ENCODE measurements at places on chromosomes 12 and 14.

- no peak for DNase-seq
Observed at GRCh38 chr12:27964123-27964522, 8.4 kb downstream of the PTHLH start.

GRCh38 chr14:24965934-24966578 is 83.9 kb downstream of the STXBP6 start:
- DNase-seq, result peak; percentile 79

- no peak for DNase-seq
Observed at GRCh38 chr14:72986857-72987256, 40.0 kb downstream of the ZFYVE1 start.

DNA sequence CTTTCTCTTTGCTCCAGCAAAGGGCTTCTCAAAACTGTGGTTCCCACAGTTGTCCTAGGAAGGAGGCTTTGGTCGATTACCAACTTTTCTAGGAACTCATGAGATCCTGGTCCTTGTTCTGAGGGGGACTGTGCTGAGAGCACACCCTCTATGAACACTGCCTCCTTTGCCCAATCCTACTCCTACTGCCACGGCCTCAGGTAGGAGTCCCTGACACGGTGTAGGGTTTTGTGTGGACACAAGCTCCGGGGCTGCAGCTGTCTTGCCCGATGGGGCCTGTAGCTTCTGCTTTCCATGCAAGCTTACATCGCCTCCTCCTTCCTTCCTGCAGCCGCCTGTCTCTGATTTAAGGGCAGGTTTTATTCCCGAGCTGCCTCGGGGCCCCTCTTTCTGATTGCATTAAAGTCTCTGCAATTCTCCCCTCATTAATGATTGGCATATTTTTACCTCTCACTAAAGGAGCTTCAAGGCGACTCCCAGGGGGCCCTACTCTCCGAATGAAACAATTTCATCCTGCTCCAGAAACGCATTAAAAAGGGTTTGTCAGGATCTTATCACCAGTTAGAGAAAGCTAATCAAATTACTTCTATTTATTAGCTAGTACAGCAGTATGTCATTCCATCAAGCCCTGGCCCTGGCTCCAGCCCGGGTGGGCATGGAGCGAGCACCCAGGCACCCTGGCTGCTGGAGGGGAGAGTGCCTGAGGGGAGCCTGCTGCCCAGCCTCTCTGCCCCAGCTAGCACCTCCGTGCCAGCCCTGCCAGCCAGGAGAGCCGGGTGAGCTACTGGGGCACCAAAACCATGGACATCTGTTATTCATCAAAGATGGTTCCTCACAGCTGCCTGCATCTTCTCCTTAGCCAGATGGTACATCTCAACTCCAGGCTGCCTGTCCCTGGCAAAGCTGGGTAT is 38.0 kb upstream of the ESRRB start:
- no peak for DNase-seq

- DNase-seq, result peak; percentile 86
Observed at GRCh38 chr14:81416194-81416952, 16.2 kb upstream of the STON2 start.

DNA sequence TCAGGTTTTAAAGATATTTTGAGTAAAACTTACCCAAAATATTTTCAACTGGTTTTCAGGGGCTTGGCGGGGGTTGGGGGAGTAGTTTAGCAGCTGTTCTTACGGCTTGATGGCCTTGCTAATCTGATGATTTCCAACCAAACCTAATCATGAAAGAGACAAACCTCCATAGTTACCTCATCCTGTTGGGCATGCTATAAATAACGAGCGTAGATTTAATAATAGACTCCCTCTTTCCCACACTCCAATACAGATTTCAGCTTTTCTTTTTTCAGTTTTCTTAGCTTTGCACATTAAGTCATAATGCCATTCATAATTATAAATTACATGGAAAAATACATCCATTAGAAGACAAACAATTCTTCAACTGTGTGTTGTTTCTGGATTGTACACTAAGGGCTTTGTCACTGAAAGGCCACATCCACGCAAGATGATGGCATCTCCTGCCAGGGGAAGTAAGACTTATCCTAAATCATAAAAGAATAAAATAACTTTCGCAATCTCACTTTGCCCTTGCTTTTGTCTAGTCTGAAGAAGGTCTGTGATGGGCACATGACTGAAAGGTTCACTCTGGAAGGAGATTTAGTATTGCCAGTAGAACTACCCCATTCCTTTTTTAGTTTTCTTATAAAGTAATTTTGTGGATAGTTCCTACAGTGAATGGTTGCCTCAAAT is 23.2 kb downstream of the ITPR2 start:
- no peak for DNase-seq

DNA sequence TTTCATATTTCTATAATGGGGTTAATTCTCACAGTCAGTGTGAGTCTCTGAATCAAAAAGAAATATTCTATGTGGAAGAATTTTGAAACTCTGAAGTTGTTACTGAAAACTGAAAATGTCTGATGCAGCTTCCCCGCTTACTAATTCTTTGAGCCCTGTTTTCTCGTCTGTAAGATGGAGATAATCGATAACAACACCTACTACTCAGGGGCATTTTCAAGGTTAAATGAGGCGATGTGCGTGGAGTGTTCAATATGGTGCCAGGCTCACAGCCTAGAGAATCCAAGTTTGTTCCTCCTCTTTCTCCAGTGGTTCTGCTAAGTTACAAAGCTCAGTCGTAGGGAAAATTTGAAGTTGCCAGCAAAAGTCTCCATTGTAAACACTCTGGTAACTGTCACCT is 391.4 kb downstream of the FUT8 start:
- DNase-seq, result no peak

DNA sequence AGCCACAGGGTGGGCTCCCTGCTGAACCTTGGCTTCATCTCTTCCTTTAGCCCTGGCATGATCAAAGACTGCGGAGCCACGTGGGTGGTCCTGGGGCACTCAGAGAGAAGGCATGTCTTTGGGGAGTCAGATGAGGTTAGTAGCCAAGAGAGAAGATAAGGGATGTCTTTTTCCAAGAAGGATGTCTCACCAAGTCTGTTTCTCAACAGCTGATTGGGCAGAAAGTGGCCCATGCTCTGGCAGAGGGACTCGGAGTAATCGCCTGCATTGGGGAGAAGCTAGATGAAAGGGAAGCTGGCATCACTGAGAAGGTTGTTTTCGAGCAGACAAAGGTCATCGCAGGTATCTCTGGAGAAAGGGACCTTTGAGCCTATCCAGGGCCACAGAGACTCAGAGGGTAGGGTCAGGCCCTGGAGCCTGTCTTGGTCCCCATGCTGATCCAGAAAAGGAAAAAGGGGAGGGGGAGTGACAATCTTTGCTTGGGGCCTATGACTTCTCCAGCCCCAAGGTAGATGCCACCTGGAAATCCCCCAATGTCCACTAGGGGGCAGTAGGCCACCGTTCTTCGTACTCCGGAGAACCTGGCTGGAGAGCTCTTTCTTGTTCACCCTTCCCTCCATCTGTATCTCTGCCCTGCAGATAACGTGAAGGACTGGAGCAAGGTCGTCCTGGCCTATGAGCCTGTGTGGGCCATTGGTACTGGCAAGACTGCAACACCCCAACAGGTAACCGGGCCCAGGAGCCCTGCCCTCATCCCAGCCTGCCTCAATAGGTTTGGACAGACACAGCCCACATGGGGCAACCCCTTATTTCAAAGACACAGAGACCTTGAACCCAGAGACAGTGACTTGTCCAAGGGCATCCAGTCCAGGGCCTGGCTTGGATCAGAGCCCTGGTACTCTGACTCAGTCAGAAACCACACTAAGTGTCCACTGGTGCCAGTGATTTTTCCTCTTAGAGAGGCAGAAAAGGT is 2.0 kb downstream of the TPI1 start:
- peak; percentile 92 for DNase-seq

DNA sequence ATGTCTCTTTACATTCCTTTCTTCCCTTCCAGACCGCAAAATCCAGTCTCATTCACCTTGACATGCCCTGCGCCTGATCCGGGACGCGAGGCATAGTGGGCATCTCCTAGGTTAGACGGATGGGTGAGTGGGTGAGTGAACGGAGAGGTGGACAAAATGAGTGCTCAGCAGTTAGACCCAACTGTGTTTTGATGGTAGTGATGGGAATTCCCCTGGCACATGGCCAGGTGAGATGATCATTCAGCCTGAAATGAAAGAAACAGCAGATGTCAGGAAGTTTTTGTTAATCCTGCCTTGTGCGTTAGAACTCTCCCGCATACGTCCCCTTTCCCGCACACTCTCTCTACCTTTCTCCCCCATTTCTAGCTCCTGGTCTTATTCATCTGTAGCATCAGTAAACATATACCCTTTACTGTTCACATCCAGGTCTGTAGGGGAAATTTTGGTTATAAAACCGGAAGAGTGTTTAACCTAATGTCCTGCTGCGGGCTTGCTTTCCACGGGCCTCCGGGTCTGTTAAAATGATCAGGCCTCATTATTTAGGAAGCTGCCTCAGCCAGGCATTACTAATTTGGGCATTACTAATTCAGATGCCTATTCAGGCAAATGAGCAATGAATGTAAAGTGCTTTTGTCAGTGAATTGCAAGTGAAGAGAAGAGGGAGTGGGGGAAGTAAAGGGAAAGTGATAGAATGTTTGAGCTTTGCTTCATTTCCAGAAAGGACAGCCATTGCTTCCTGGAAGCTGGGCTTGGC is 172.8 kb downstream of the ETV6 start:
- no peak for DNase-seq

DNA sequence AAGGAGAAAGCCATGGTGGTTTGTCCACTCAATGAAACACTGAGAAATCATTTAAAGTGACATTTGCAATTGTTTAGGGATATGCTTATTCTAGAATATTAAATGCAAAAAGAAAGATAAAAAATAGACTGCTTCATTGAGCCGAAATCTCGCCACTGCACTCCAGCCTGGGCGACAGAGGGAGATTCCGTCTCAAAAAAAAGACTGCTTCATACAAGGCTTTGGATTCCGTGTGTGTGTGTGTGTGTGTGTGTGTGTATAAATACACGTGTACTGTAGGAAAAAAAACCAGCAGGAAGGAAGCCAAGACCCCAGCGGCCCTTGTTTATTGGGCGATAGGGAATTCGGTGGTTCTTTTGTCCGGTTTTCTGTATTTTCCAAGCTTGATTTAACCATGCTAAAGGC is 3.2 kb upstream of the ZNF839 start:
- peak; percentile 69 for DNase-seq

- DNase-seq, result no peak
Observed at GRCh38 chr12:127273626-127274025, 993.3 kb upstream of the TMEM132C start.

- no peak for DNase-seq
Observed at GRCh38 chr12:52119398-52120254, 40.1 kb downstream of the SMIM41 start.

DNA sequence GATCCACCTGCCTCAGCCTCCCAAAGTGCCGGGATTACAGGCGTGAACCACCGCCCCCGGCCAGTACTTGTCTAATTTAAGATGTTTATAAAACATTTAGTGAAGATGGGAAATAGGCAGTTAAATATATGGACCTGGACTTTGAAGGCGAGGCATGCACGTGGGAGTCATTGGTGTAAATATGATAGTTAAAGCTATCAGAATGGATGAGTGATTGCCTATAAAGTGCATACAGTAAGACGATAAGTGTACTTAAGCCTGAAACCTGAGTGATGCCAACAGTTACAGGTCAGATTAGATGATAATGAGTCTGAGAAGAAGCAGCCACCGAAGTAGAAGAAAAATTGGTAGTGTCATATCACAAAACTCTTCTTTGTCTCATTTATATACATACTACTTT is 11.5 kb downstream of the RAD51B start:
- no peak for DNase-seq

GRCh38 chr12:41409628-41410027 is 221.5 kb downstream of the PDZRN4 start:
- DNase-seq, result no peak

DNA sequence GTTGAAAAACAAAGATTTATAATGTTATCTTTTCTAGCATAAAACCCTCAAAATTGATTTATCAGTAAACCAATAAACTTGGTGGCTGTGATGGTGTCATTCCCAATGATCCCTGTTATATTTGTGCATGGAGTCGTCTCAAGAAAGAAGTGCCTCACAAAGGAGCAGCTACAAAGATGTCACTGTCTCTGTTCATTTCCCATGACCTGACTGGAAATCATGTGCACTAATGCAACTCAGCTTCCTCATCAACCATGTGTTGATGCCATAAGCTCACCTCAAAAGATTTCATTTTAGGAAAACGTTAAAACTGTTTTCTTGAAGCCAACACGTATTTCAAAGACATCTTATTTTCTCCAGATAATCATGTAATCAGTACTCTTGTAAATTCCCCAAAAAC is 28.8 kb downstream of the CLEC1A start:
- no peak for DNase-seq

- no peak for DNase-seq
Observed at GRCh38 chr14:87261621-87262020, 731.4 kb downstream of the GALC start.

DNA sequence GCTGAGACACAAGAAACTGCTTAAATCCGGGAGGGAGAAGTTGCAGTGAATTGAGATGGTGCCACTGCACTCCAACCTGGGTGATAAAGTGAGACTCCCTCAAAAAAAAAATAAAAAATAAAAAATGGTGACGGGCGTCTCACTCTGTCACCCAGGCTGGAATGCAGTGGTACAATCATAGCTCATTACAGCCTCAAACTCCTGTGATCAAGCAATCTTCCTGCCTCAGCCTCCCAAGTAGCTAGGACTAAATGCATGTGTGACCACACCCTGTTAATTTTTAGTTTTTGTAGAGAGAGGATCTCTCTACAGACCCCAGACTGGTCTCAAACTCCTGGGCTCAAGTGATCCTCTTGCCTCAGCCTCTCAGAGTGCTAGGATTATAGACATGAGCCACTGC is 9.1 kb downstream of the SNX6 start:
- DNase-seq, result no peak

DNA sequence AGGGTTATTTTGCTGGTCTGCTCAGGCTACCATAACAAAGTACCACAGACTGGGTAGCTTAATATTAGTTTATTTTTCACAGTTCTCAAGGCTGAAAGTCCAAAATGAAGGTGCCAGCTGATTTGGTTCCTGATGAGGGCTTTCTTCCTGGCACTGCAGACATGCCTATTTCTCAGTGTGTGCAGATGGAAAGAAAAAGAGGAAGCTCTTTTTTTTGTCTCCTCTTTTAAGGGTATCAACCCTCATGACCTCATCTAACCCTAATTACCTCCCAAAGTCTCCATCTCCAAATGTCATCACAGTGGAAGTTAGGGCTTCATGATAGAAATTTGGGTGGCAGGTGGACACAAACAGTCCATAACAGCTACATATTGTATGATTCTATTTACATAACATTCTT is 25.0 kb upstream of the POLR3B start:
- no peak for DNase-seq

DNA sequence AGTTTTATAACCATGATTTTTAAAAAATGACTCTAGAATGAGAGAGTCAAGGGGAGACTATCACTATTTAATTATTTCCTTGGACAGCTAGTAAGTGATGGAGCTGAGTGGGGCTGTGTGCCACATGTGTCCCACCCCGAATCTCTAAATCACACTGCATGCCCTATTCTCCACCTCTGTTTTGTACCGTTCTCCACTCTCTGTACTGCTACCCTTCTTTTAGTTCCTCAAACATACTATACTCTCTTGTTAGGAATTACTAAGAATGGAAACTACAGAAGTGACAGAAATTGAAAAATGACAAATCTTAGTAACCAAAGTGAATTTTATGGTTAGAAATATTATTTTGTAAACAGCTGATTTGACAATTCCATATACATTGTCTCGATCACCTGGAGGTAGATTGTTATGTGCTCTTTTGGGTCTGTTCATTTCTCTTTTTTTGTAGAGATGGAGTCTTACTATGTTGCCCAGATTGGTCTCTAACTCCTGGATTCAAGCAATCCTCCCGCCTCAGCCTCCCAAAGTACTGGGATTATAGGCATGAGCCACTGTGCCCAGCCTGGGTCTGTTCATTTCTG is 35.9 kb downstream of the SLC11A2 start:
- no peak for DNase-seq
